Central memory CD8-positive, alpha-beta T cell (primary cell): ENCODE measurements at places on chromosomes 6 and 20.

GRCh38 chr20:36153736-36154699 is 522 bp upstream of the EPB41L1 start:
- H3K36me3 ChIP-seq: no peaks in the 10 kb centered on the region
- no peak for DNase-seq
- H3K4me1 ChIP-seq: no peaks in the 10 kb centered on the region

DNA sequence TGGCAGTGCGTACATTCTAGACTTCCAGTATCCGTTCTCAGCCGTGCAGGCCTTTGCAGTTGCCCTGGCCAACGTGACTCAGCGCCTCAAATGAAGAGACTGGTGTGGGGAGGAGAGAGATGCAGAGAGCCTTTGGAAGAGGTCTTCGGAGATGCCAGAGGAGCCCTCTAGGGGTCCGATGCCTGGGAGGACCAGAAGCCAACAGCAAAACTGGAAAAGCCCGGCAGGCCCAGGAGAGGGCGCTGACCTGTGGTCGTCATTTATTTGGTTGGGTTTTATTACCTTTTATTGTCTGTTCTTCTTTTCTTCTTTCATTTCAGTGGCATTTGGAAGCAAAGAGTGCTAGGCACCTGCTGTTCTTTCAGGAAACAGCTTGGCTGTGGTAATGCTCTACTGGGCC is 53.3 kb upstream of the TMEM181 start:
- no peaks in the 10 kb centered on the region for H3K4me1 ChIP-seq
- H3K36me3 ChIP-seq: peaks cover 12% of the 10 kb centered on the region
- H3K27ac ChIP-seq: no peak overlapping the region
- no peaks in the 10 kb centered on the region for H3K27me3 ChIP-seq

DNA sequence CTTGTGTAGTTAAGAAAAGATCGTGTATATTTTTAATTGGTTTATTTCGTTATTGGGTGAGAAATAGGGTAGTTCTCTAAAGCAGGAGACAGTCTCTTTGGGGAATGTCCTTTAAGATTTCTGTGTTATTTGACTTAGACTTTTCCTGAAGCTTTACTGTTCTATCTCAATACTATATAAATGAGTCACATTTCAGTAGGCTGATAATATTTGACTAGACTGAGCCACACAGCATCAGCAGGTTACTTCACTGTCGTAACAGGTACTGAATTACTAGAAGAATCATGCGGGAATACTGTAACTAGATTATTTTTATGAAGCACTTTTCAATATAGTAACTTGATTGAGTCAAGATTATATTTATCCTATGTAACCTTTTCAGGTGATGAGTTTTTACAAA is 1.4 kb downstream of the SMAP1 start:
- peaks cover 4% of the 10 kb centered on the region for H3K36me3 ChIP-seq
- no peak for DNase-seq
- H3K4me3 ChIP-seq: peak overlapping the region; percentile 84

GRCh38 chr6:121660277-121660676 is 224.8 kb downstream of the GJA1 start:
- no peak overlapping the region for H3K4me3 ChIP-seq
- H3K36me3 ChIP-seq: no peaks in the 10 kb centered on the region
- H3K27ac ChIP-seq: no peak overlapping the region
- no peaks in the 10 kb centered on the region for H3K4me1 ChIP-seq
- H3K27me3 ChIP-seq: no peaks in the 10 kb centered on the region

DNA sequence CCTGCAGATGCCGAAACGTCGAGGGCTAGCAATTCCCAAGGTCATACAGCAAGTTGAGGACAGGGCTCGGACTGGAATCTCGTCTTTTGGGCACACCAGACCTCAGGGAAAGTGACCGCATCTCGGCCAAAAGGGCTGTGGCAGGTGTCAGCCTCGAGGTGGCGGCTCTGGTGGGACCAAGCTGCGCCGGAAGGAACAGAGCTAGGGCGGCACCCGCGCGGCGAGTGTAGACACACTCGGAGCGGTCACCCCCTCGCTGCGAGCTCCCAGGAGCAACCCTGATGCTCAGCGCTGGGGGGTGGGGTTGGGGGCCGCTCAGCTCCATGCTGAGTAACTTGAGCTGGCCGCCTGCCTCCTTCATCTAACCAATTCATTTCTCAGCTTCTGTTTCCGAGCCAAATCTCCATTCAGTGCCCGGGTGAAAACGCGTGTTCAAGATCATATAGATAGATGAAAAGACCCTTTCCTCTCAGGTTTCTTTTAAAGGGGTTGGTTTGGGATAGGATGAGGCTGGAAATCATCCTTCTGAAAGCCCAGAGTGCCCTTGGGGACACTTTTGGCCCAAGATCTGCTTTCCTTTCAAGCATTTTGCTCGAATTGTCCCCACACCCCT is 2.2 kb upstream of the TUBB2B start:
- peaks cover 91% of the 10 kb centered on the region for H3K27me3 ChIP-seq
- peaks cover 9% of the 10 kb centered on the region for H3K36me3 ChIP-seq
- H3K27ac ChIP-seq: no peak overlapping the region
- no peak for DNase-seq
- peak overlapping the region; percentile 76 for H3K4me3 ChIP-seq

DNA sequence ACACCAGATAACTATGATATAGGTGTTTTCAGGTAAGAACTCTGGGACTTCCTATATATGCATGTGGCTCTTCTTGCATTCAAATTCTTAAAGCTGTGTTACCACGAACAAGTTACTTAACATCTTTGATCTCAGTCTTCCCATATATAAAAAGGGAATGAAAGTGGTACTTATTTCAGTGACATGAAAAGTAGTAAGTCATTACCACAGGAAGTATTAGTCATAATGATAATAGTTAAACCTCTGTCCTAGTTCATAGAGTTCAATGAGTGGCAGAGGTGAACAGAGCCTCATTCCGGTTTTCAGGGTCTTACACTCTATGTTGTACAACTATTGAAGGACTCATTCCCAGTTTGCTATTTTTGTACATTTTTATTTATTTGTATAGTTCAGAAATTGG is 237.0 kb downstream of the NKAIN2 start:
- H3K27ac ChIP-seq: no peak overlapping the region
- no peaks in the 10 kb centered on the region for H3K36me3 ChIP-seq
- no peak overlapping the region for H3K4me3 ChIP-seq
- DNase-seq: no peak
- H3K4me1 ChIP-seq: no peaks in the 10 kb centered on the region
- no peaks in the 10 kb centered on the region for H3K27me3 ChIP-seq

DNA sequence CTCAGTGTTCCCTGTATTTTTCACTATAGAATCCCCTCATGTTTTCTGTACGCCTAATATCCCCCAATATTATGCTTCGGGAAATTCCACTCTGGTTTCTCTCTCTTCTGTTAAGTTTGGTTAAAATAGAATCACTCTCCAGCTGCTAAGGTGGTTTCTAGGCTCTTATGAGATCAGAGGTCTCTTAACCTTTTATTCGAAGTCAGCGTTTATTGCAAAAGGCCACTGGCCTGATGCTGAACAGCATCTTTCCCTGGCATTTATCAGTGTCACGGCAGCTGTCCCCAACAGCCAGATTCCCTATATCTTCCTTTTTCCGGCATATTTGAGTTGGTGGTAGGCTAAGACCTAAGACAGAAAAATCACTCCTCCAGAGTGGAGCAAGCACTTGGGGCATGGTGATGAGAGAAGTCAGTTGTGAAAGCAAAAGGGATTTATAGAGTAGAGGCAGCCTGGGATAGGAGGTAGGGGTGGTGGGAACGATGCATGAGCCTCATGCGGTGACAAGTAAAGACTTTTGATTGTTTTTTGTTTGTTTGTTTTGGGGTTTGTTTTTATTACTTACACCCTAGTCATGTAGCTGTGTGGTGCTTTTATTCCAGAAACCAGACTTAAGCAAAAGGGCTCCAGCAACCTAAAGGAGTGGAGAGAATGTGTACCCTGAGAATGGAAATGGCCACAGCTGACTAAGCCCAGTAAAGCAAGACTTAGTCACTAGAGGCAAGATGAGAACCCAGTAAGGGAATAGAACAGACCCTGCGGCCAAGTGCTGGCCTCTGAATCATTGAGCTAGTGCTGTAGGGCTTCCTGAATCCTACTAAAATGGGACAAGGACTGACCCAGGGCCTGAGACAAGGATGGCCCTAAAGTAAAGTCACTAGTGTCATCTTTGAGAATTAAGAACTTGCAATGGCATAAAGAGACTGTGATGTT is 233.0 kb upstream of the PRND start:
- no peaks in the 10 kb centered on the region for H3K36me3 ChIP-seq
- H3K27ac ChIP-seq: no peak overlapping the region
- H3K4me1 ChIP-seq: no peaks in the 10 kb centered on the region
- H3K27me3 ChIP-seq: peaks cover 84% of the 10 kb centered on the region

GRCh38 chr20:63194007-63194796 is 21.7 kb downstream of the YTHDF1 start:
- H3K4me1 ChIP-seq: peaks cover 5% of the 10 kb centered on the region
- peaks cover 21% of the 10 kb centered on the region for H3K36me3 ChIP-seq
- no peak overlapping the region for H3K27ac ChIP-seq
- no peaks in the 10 kb centered on the region for H3K27me3 ChIP-seq
- DNase-seq: no peak

DNA sequence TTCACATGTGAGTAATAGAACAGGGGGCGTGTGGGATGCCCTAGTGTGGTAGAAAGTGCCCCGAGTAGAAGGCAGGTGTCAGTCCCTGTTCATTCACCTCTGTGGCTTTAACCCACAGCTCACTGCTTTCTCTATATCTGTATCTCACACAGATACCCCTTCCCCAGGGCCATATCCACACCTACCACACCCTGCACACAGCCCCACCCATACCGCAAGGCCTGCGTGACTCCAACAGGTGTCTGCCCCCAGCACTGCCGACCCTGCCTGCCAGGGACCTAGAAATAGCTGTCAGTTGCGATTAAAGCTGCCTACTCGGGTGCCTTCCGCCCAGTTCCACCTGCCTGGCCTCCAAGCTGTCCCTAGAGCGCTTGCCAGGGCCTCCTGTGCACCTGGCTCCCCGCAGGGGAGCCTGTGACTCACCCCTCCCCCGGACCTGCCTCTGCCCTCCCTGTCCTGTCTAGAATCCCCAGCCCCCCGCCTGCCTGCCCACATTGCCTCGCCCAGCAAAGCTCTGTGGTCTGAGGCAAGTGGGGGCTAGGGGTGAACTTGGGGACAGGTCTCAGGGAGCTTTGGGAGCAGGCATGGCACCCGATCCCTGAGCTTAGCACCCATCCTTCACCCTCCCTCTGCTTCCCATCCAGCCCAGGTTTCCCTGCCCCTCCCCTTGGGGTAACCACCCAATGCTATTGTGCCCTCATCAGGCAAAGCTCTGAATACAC is 38.3 kb upstream of the ID1 start:
- H3K4me3 ChIP-seq: no peak overlapping the region
- H3K27me3 ChIP-seq: no peaks in the 10 kb centered on the region
- peaks cover 15% of the 10 kb centered on the region for H3K4me1 ChIP-seq
- no peak for DNase-seq

DNA sequence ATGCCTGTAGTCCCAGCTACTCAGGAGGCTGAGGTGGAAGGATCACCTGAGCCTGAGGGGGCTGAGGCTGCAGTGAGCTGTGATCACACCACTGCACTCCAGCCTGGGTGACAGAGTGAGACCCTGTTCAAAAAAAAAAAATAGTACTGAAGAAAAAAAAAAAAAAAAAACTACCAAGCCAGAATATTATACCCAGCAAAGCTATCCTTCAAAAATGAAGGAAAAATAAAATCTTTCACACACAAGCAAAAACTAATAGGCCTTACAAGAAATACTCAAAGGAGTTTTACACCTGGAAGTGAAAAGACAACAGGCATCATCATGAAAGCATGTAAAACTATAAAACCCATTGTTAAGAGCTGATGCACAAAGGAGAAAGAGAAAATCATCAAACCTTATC is 37.5 kb upstream of the SRSF6 start:
- no peak overlapping the region for H3K27ac ChIP-seq
- no peaks in the 10 kb centered on the region for H3K36me3 ChIP-seq
- DNase-seq: no peak
- H3K4me3 ChIP-seq: no peak overlapping the region

DNA sequence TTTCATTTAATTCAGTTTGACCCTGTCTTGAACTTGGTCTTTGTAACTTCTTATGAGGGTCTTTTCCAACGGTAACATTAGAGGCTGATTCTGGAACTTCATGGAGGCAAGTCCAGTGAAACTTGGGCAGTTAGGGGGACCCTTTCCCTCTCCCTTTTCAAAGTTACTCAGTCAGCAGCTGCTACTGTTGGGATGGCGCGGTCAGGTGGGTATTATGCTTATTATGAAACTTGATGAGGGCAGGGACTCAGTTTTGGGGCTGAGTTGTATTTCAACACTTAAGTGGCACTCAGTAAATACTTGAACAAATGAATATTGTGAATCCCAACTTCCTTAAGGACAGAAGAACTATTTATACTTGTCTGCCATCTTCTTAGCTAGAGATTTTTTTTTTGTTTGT is 20.8 kb downstream of the TOP1 start:
- H3K27ac ChIP-seq: no peak overlapping the region
- H3K36me3 ChIP-seq: peaks cover 8% of the 10 kb centered on the region
- DNase-seq: no peak
- H3K4me1 ChIP-seq: peaks cover 99% of the 10 kb centered on the region
- peak overlapping the region; percentile 77 for H3K4me3 ChIP-seq

DNA sequence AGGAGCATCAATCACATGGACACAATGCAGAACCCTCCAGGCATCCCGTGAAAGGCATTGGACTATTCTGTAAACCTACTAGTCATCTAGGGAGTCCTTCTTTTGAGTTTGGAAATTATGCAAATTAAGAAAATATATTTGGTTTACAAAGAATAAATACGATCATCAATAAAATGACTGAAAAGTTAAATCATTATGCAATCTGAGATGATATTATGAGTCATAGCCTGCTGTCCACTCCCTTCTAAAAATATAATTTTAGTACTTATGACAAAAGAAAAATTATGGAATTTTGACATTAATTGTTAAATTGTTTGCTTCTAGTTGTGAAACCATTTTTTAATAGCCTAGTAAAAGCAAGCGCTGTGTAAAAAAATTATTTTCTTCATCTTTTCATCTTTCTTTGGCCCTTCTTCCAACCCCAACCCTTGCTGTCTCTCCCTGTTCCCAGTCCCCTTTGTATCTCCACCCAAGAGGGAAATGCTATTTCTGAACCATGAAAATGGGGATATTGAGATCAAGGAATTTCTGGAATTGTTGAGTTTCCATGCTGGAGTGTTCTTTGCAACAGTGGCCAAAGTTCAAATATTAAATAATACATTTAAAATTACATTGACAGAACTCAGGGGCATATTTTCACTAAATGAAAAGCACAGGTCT is 599.8 kb downstream of the COL12A1 start:
- H3K4me1 ChIP-seq: no peaks in the 10 kb centered on the region
- no peaks in the 10 kb centered on the region for H3K36me3 ChIP-seq
- H3K4me3 ChIP-seq: no peak overlapping the region
- no peak overlapping the region for H3K27ac ChIP-seq
- no peaks in the 10 kb centered on the region for H3K27me3 ChIP-seq
